ENCODE measurements at places on chromosomes 5 and 9.

DNA sequence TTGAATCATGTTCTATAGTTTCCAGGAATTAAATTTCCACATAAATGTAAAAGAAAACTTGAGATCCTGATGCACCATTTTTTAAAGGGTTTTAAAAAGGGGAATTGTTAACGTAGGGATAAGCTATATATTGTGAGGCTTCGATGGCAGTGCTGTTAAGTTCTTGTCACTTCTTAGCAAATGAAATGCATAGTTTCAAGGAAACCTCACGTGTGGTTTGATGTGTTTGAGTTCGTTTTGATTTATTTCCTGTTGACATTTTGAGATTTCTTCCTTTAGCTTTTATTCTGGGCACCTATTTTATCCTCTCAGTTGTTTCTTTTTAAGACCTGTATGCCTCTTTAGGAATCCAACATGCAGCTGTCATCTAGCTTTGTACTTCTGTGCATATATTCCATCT lies 301.0 kb downstream of the DOCK8 start:
- no peak for DNase-seq

DNA sequence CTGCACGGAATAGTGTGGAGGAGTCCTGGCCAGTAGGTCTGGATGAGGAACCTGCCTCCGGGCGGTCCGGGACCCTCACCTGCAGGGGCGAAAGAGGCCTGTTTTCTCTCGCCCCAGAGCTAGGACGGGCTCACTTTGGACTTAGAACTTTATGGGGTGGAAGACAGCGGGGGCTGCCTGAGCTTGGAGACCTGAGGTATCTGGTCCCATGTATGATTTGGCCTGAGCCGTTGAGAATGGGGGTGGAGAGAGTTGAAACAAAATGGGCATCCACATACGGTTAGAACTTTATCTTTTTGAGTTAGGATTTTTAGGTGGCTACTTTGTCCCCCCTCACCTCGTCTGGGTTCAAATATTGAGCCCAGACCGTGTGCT lies 681 bp upstream of the ETF1 start:
- no peak for DNase-seq

- no peak for DNase-seq
Observed at GRCh38 chr5:50740832-50741231, 74.4 kb downstream of the PARP8 start.

DNA sequence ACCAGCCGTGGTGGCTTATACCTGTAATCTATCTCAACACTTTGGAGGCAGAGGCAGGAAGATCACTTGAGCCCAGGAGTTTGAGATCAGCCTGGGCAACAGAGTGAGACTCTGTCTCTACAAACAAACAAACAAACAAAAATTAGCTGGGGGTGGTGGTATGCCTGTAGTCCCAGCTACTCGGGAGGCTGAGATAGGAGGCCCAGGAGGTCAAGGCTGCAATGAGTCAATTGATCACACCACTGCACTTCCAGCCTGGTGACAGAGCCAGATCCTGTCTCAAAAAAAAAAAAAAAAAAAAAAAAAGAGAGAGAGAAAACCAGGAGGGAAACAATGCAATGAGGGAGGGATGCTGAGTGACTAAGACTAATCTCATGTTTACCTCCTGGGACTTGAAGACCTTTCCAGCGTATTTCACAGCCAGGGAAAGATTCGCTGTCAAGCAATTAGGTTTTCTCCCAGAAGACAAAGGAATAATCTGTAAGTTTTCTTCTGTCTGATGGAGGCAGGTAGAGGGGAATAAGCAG lies 51.1 kb upstream of the MIER3 start:
- DNase-seq = no peak

- no peak for DNase-seq
Observed at GRCh38 chr9:75438716-75439115, 350.4 kb downstream of the OSTF1 start.

DNA sequence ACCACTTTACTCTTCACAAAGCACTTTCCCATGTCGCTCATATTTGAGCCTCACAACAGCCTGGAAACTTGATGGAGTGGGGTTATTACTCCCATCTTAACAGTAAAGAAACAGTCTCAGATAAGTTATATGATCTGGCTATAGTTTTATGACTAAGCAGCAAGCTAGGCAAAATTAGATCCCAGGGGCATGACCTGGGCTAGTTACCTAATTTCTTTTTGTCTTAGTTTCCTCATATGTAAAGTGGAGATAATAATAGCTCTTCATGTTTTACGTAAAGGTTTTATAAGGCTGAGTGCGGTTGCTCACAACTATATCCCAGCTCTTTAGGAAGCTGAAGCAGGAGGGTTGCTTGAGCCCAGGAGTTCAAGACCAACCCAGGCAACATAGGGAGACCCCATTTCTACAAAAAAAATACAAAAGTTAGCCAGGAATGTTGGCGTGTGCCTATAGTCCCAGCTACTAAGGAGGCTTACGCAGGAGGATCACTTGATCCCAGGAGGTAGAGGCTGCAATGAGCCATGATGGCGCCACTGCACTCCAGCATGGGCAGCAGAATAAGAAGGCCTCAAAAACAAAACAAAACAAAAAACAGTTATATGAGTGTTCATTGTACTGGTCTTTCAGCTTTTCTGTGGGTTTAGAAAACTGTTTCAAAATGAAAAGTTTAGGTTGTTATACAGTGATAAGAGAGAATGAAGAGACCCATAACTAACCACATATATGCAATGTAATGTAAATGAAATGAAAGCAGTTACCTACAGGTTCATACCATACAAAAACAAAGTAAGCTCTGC lies 6.5 kb upstream of the PLIN2 start:
- no peak for DNase-seq

All from NCI-H146 (cell line).